ENCODE measurements at places on chromosomes 5 and 9.

DNA sequence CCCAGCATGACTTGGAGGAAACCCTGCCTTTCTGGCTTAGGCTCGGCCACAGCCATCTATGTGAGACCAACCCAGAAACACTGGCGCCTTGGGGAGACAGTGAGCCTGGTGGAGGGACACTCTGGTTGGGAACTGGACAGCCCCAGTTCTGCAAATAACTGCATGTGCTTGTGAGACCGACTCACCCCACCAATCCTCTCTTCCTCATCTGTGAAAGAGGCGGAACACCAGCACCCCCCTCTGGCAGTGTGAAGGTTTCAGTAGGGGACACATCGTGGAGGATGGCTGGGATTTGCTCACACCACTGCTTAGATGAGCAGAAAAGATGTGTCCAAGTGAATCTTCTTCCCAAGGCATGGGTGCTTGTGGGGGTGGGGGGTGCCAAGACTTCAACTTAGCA lies 43.4 kb upstream of the N4BP3 start:
- DNase-seq = peak; percentile 10

GRCh38 chr5:128349044-128349858 lies 188.8 kb downstream of the FBN2 start:
- no peak for DNase-seq

DNA sequence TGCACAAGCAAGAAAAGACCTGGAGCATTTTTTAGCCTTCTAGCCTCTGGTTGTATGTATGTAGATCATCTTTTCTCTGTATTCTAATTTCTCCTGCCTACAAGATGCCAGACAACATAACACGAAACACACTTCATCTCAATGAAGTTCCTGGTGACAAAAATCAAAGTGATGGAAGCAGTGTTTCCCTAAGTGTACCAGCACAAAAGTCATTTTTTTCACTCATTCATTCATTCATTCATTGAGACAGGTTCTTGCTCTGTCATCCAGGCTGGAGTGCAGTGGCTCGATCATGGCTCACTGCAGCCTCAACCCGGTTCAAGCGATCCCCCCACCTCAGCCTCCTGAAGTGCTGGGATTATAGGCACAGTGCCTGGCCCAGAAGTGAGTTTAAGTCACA lies 71.5 kb upstream of the SAP30L start:
- no peak for DNase-seq

GRCh38 chr5:99037668-99038067 lies 108.9 kb upstream of the CHD1 start:
- peak; percentile 71 for DNase-seq

- no peak for DNase-seq
These were observed 22.7 kb upstream of the UBLCP1 start for GRCh38 chr5:159240301-159240870.

DNA sequence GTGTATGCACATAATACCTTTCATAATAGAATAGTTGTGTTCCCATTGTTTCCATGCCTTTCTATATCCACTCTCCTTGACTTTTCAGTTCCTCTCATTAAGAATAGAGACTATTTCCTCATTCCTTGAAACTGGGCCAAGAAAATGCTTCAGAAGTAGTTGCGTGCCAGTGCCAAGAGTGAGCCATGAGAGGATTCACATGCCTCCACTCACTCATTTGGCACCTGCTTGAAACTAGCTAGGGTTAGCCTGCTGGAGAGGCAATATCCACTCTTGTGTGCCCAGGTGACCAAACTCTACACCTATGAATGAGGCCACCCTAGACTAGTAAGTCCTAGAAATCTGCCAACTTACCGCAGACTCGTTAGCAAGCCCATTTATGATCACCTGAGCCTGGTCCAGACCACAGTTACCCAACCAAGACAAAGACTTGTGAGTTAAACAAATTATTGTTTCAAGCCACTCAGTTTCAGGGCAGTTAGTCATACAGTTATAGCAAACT lies 276.3 kb downstream of the EPB41L4A start:
- DNase-seq = no peak

All from CD4-positive, alpha-beta T cell treated with Interleukin-6 for 4 hours (primary cell).